ENCODE measurements at places on chromosomes 7 and 10.

DNA sequence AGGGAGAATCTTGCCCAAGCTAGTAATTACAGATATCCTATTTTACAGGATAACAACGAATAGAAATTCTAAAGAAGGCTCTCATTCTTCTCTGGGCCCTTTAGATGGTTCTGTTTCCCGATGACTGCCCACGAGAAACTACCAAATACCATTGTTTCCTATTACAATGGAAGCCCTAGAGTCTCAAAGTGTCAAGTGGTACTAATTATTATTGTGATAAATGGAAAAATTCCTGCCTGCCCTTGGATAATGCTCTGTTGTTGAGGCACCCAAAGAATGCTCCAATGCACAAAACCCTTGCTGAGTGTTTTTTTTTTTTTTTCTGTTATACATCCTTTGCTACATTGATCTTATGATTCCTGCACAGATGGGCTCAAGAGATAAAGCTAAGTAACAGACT, 504.5 kb downstream of the XPNPEP1 start:
- DNase-seq: no peak

- DNase-seq: no peak
Observed at GRCh38 chr7:48097521-48098231, 8.6 kb downstream of the UPP1 start.

- no peak for DNase-seq
Observed at GRCh38 chr10:909831-910230, 21.7 kb downstream of the LARP4B start.

- no peak for DNase-seq
Observed at GRCh38 chr10:102776779-102777456, 33.2 kb downstream of the WBP1L start.

Measured in effector memory CD8-positive, alpha-beta T cell (primary cell).